ENCODE measurements at places on chromosomes 7 and 10. TPM values are rescaled to one million over a fixed set of nuclear protein-coding genes. Genes with fewer than 3 reads are reported as not detected.

OPALIN gene
- total RNA-seq, result not detected

ANXA8L1 gene
- total RNA-seq, result not detected

CLDN3 gene
- total RNA-seq, result 180 TPM

UTF1 gene
- total RNA-seq, result not detected

CTBP2 gene
- 111 TPM for total RNA-seq

FBXL15 gene
- total RNA-seq, result 17.9 TPM

CPED1 gene
- total RNA-seq, result 16.9 TPM

SLC18A2 gene
- 4.6 TPM for total RNA-seq
